ENCODE measurements at places on chromosomes 4 and X.

GRCh38 chr4:183202523-183202922 is 103.5 kb downstream of the WWC2 start:
- DNase-seq: no peak

DNA sequence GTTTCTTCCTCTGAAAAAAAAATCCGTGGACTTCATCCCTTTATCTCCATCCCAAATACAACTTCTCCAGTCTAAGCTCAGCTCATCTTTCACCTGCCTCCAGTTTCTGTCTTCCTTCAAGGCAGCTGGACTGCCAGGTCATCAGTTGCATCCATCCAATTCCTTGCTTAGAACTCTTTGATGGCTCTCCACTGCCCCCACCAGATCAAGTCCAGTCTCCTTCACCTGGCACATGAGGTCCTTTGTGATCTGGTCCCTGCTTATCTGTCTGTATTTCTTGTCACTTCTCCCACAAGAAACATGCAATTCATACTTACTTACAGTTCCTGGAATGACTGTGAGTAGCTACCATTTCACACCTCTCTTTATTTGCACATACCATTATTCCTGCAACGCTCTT is 33.8 kb downstream of the OTUD6A start:
- DNase-seq: no peak

- DNase-seq: no peak
Observed at GRCh38 chrX:87578978-87579377, 61.4 kb downstream of the KLHL4 start.

GRCh38 chrX:103791826-103792485 is 15.3 kb downstream of the PLP1 start:
- DNase-seq: no peak

- no peak for DNase-seq
Observed at GRCh38 chr4:38360201-38360600, 303.8 kb upstream of the KLF3 start.

GRCh38 chr4:30385650-30386049 is 334.5 kb upstream of the PCDH7 start:
- no peak for DNase-seq

DNA sequence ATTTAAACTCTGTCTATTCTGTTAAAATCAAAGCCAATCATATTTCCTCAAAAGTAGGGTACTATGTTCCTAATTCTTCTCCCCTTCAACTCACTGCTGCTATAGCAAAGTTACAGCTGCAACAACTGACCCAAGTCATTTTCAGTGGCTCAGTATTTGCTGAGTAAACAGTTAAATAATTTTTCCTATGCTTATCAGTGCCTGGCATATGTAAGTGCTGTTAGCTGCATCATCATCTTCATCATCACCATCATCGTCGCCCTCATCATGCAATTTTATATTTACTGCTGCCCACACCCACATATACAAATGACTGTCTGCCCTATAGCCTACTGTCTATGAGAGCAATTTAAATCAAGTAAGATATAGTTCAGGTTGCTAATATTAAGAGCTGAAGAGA is 21.9 kb downstream of the COQ2 start:
- DNase-seq: peak; percentile 89

DNA sequence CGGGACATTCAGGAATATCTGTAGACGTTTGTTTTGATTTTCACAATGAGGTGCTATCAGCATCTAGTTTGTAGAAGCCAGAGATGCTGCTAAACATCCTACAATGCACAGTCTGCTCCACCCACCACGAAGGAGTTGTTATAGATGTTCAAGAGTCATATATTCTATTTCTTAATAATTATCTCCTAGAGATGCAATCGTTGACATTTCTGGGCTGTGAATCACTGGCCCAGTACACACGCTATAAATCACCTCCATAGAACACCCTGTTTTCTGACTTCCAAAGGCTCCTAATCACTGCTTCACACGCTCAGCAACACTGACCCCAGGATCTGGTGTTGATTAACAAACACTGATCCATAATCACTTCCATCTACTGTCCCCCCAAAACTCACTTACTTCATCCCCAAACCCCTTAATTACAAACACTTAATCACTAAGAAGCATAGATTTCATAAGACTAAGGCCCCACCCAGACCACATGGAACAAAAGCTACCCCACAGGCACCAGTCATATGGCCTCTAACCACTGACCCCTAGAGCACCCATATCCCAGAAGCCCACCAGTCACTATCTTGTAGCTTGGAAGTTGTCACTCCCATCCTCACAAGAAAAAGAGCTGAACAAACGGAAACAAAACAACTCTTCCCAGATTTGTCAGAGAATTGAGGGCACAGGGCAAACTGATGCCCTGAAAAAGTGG is 31.7 kb upstream of the ZNF41 start:
- no peak for DNase-seq
